CD4-positive, alpha-beta T cell (primary cell): ENCODE measurements at places on chromosomes 6 and 20.

DNA sequence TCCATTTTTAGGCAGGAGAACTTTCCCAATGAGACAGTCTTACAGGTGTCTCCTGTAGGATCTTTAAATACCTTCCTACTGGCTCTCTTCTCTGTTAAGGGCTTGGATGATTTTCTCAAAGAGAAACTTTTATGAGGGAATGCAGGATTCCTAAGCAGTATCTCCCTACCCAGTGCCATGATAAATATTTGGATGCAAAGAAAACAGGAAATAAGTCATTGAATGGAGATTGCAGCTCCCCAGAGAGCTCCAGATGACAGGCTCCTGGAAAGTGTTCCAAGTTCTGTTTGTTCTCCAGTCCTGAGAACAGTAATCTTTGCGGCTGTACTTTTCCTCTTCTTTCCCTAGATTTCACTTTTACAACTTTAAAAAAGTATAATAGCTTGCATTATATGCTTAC is 2.4 kb upstream of the SCGN start:
- DNase-seq: no peak

GRCh38 chr6:13711324-13711732 is 307 bp downstream of the RANBP9 start:
- DNase-seq: no peak

DNA sequence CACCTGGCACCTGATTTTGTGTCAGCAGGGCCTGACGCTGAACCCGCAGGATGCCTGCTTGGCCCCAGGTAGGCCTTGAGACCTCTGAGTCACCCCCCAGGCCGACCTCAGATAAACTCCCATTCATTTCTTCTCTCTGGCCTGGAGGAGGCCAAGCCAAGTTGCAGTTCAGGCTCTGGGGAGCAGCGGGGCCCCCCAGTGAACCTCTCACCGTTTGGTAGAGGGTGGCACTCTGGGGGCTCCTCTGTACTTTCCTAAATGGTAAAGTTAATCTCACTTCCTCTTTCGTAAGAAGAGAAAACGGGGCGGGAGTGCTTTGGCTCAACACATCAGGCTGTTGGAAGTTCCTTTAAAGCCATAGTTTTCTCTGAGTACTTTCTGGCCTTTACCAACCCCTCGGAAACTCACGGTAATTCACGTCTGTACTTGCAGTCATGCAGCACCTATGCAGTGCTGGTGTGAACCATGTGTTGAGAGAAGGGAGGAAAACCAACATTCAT is 2.8 kb downstream of the SIRPA start:
- DNase-seq: no peak

DNA sequence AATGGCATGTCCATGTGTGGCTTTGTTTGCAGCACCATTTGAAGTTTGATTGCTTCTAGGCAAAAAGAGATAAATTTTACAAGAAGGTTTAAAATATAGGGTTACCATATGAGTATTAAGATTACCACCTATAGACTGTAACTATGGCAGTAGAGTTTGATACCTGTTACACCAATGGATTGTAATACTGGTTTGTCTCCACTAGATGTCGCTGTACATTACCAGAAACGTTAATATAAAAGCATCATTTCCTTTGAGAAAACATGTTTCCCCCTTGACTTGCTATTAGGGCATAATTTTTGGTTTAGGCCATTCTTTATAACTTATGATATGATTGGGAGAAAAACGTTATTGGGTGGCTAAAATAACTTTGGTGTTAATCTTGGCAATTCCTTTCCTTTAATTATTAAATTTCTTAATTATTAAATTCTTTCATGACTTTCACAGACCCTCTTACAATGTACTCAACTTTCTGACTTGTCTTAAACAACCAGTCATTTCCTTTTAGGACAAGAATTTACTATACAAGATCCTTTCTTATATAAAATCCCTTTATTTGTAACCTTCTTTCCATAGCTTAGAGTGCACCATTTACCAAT is 42.8 kb downstream of the HLA-DPB1 start:
- DNase-seq: no peak

DNA sequence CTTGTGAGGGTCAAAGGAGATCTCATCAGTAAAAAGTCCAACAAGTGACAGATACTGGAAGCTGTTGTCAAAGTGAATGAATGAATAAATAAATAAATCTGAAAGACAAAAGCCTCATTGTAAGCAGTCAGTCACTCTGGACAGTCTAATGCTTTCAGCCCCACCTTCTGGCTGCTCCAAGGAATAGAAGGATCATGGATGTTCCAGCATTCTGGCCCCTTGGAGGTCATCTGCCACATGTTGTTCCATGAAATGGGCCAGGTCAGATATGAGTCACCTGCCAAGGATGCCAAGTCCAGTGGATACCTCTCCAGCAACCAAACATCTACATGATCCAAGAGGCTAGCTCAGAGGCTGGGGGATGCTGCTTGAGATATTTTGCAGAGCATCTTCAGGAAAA is 185.6 kb downstream of the BMP7 start:
- no peak for DNase-seq

GRCh38 chr6:132866762-132867449 is 52.5 kb downstream of the RPS12 start:
- DNase-seq: no peak

DNA sequence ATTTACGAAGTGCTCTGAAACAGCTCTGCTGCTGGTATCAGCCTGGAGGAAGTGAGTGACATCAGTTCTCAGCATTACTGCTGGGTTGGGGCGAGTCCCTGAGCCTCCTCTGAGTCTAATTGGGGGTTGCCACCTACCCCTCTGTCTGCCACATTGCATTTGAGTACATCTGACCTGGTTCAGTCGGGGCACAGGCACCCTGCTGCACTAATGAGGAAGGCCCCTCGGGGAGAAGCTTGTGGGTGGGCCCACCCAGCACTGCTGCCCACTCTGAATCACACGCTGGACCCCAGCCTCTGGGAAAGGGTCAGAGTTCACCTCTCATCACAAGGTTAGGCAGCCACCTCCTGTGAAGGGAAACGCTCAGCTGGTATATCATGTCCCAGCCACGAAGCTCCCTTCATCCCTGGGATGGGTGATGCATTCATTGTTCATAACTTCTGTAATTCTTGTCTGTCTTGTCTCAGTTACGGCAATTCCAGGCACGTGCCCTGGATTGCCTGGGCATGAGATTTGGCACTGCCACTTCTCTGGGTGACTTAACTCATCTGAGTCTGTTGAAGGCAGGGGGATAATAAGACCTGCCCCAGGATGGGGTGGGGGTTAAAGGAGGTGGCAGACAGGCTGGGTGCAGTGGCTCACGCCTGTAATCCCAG is 13.3 kb downstream of the DNMT3B start:
- no peak for DNase-seq

DNA sequence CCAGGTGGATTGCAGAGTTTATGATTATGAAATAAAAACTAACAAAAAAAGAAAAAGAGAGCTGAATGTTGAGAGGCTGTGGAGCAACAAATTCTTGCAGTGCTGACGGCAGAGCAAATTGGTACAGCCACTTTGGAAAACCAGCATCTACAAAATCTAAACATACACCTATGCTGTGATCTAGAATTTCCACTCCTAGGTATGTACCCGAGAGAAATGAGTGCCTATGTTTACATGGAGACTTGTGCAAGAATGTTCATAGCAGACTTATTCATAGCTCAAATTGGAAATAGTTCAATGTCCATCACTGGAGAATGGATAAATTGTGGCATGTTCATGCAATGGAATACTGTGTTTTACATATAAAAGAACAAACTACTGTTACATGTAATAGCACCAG is 3.0 kb upstream of the BLCAP start:
- DNase-seq: no peak
